Muscle of arm (tissue), 14 donors: ENCODE measurements at places on chromosomes 16 and 17.
A peak's percentile ranks its signal among the peaks of the same experiment; 100 is the strongest.

DNA sequence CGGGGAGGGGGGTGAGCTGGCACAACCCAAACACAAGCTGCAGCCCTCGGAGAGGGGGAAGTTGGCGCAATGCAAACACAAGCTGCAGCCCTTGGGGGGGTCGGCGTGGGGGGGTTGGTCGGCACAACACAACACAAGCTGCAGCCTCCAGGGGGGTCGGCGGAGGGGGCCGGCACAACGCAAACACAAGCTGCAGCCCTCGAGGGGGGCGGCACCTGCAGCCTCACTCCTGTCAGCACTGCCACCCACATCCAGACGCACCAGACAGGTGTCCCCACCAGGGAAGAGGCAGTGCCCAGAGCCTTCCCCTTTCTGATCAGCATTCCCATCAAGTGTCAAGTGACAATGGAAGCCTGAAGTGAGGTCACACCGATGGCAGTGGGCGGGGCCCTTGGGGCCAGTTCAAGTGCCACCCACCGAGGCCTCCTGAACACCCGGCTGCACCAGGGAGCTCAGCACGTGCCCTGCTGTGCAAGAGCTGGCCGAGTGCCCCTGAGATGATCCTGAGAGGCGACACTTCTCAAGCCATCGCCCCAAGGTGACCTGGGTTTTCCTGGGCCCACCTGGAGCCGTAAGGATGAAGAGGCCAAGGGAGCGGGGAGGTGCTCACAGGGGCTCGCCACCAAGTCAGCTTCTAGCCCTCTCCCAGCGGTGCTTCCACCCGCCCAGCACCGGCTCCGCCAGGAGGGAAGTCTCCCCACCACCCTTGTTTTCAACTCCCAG is 59.3 kb downstream of the KLHDC4 start:
- no peak for DNase-seq

DNA sequence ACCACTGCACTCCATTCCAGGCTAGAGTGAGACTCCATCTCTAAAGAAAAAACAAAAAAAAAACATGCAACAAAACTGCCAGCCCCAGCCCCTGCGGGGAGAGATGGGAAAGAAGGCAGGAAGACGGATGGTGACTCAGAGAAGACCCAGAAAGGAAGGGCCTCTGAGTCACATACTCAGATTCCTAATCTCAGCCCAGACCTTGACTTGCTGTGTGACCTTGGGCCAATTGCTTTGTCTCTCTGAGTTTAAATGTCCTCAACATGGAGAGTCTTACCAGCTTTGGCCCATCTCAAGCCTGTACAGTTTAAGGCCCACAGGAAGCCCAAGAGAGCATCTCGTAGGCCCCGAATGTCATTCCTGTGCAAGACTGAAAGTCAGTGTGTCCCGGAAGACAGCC is 86.5 kb upstream of the LHX1 start:
- DNase-seq = no peak

DNA sequence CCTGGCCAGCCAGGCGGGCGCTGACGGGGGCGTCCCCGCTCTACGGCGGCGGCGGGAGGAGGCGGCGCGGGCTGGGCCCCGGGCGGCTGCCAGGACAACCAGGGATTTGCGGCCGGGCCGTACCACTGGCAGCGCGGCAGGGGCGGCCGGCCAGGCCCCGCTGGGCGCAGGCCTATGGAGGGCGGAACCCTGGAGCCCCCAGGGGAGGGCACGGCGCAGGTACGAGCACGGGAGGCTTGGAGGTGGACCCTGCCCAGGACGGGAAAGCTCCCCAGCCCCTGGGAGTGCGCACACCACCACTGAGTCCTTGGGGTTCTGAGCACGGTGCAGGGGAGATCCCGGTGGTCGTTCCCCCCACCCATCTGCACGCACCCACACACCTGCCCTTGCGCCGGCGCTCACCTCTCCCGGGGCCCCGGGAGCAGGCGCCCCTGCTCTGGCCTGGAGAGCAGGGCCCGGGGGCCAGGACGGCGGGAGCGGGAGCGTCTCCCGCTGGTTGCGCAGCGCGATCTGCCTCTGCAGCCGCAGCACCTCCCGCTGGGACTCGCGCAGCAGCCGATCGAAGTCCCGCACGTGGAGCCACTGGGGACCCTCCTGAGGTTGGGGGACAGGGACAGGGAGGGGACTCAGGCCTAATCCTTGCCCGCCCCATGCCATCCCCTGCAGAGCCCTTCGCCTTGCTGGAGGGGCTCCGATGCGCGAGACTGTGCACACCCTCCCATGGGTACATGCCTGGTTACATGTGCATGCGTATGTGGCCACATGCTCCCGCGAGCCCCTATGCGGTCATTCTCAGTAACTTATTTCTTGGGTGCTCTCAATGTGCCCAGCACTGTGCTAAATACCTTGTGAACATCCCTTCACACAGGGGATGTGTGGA is 3.9 kb downstream of the TSPOAP1 start:
- DNase-seq = no peak

DNA sequence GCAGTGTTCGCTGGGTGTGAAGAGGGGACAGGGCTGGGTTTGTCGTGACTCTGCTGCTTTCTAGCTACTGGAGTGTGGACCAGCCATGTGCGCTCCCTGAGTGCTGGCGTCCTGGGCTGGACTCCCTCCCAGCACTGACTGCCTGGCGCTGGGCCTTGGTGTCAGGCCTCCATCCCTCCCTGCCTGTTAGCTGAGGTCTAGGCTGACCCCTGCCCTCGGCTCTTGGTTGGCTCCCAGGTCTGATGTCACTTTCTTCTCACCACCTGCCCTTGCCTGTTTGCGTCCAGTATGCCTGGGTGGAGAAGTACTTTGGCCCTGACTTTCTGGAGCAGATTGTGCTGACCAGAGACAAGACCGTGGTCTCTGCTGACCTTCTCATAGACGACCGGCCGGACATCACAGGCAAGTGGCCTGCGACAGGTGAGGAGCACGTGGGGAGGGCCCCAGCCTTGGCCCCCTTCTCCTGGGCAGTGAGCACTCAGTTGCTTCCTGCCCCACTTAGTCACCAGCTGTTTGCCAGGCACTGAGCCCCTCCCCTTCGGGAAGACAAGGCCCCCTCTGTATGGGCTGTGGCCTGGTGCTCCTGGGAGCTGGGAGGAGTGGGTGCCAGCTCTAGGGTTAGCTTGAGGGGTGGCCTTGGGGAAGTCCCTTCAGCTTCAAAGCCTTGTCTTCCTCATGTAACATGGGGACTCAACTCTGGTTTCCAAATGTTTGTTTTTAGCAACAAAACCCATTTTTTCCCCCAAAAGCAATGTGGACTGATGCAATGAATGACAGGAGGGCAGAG is 41.5 kb downstream of the NT5M start:
- DNase-seq = no peak

DNA sequence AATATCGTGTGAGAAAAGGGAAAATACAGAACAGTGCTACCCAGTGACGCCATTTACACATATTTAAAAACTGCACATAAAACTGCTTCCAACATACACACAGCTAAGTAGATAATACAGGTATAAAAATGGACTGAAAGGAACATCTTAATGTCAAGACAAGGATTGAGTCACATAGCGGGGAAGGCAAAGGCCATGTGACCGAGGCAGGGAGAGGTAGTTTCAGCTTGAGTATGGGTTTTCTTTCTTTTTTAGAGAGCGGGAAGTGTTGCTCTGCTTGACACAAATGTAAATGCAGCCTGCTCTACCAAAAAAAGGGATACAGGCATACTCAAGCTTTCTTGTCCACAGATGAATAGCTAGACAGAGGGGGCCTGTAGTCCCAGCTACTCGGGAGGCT is 46.5 kb downstream of the SDR42E1 start:
- DNase-seq = no peak

GRCh38 chr16:3681206-3681605 is 26.7 kb downstream of the DNASE1 start:
- DNase-seq = peak; percentile 36

DNA sequence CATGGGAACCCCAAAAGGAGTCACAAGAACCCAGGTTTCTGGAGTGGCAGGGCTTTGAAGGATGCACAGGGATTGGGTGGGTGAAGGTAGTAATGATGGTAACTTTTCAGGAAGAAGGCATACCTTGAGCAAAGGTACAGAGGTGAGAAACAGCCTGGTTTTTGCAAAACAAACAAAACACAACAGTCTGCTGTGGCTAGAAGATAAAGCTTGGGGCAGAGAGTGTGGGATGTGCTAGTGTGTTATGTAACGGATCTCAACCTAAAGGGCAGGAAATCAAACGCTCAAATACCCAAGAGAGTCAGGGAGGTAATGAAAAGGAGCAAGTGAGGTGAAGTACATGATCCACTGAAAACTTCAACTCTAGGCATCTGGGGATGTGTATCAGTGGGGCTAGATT is 4.6 kb downstream of the PTGES3L start:
- DNase-seq = no peak

GRCh38 chr16:79287424-79287917 is 313.1 kb downstream of the MAF start:
- no peak for DNase-seq
